Foreskin keratinocyte (primary cell): ENCODE measurements at places on chromosomes 16 and 17. TPM values are rescaled to one million over a fixed set of nuclear protein-coding genes. Genes with fewer than 3 reads are reported as not detected.

Gene LCAT
- total RNA-seq, result 19.2 and 24.8 TPM in 2 replicates

Gene ZNF423
- 0.07 and 0.17 TPM in 2 replicates for total RNA-seq

Gene MAP2K6
- total RNA-seq, result 0.46 and 0.61 TPM in 2 replicates

Gene PRSS22
- total RNA-seq, result 1.3 and 2.1 TPM in 2 replicates

Gene ADAP2
- 0.35 and 0.65 TPM in 2 replicates for total RNA-seq

Gene CACNB1
- total RNA-seq, result 6.2 and 7.9 TPM in 2 replicates

DNA sequence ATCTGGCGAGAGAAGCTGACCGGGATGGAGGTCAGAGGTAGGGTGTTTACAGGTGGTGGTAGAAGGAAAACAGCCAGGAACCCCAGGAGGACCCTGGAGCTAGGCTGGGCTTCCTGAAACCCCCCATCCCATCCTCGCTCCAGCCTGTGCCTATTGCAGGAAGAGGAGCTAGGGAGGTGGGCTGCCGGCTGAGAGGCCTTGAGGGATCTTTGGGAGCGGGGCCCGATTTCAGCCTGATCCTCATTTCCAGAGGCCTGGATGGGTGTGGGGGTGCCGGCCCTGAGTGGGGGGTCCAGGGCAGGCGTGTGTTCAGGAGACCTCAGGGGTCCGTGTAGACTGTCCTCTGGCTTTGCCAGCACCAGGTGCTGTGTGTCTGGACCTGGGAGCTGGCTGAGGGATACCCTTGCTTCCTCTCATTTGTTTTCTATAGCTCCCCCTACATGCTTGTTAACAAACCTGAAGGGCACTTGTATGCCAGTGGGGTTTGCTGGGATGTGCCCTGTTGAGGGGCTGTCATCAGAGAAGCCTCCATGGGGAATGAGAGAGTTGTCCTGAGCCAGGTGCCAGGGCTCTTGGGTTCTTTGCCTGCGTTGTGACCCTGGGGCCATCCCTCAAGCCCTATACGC, 18.9 kb upstream of the RAP1GAP2 start:
- no peak for DNase-seq

- DNase-seq, result no peak
These were observed 6.6 kb downstream of the ABCA5 start for GRCh38 chr17:69320210-69320907.

DNA sequence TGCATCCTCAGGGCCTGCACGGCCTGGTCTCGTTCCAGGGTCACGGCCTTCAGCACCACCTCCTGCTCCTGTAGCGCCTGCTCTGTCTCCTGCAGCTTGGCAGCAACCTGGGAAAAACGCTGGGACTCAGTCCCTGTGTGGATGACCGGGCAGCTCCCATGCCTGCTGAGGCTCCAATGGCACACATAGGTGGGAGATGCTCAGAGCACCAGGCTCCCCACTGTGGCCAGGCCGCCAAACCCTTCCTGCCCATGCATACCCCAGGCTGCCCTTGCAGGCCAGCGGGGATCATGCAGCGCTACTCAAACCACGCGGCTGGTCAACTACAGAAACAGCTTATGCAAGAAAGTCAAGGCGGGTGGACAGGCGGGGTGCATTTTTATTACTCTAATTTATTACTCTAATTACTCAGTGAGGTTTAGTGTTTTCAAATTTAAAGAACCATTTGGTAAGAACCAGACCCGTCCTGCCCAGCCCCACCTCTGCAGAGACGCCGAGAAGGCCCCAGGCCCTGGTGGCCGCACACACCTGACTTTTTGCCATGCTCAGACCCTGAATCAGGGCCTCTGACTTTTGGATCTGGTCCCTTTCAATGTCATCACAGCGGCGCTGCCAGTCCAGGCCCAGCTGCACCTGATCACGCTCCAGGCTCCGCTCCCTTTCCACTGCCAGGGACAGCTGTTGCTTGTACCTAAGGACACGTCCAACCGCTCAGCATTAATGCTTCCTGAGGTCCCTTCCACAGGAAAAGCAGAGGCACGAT, 34.0 kb downstream of the CCDC57 start:
- DNase-seq, result no peak

DNA sequence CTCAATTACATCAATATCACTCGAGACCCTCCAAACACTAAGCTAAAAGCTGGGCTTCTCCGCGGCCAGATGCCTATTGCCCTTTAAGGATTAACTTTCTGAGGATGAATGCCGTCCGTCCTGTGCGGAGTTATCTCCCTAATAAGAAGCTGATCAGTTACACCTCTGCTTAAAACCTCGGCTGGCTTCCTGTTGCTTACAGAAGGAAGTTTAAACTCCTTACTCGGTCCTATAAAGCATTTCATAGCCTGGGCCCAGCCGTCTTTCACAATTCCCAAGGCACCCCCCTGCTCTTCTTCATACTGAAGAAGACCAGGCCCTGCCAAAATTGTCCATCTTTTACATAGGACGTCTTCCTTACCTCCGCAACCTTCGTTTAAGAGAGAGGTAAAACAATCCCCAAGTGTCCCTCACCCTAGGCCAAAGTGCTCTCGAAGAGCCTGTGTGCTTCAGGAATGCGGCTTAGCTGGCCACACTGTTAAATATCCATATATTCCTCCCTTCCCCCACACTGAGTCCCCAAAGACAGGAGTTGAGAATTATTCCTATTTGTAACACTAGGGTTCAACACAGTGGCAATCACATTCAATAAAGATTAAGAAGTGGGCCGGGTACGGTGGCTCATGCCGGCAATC, 112.6 kb upstream of the IRX5 start:
- no peak for DNase-seq

- DNase-seq, result no peak
These were observed 19.0 kb downstream of the SPIRE2 start for GRCh38 chr16:89847051-89847939.

DNA sequence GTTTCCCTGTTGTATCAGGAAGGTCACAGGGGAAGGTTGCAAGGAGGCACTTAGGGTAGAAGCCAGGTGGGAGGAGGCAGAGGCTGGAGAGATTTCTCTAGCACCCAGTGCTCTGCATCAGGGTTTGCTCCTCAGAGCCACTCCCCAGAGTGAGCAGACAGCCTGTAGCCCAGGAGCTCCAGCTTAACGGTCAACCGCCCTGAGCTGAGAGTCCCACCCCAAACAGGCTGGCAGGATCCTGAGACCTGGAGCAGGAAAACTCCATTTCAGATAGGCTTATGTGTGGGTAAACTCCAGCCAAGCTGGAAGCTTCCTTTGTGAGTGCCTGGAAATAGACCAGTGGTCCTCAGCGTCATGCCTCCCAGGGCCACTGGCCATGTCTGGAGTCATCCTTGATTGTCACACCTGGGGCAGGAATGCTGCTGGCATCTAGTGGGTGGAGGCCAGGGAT, 37.9 kb downstream of the MPRIP start:
- no peak for DNase-seq

GRCh38 chr17:76725580-76726230, 701 bp downstream of the JMJD6 start:
- DNase-seq, result no peak

GRCh38 chr17:78142119-78142861, 3.9 kb upstream of the C17orf99 start:
- DNase-seq, result peak; percentile 98

DNA sequence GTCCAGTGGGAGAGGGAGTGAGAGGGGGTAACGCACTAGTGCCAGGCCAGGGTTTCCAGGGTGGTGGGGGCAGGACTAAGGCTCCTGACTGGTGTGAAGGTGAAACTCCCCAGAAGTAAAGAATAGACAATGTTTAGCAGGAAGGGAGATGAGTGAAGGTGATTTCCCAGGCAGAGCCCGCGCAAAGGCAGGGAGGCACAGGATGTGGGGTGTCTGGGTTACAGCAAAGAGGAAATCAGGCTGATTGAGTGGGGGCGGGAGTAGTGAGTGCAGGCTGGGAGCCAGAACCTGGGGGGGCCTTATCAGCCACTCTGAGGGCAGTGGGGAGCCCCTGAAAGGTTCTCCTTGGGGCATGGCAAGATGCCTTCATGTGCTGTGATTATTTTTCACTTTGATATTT, 167.5 kb downstream of the UTP18 start:
- DNase-seq, result no peak

DNA sequence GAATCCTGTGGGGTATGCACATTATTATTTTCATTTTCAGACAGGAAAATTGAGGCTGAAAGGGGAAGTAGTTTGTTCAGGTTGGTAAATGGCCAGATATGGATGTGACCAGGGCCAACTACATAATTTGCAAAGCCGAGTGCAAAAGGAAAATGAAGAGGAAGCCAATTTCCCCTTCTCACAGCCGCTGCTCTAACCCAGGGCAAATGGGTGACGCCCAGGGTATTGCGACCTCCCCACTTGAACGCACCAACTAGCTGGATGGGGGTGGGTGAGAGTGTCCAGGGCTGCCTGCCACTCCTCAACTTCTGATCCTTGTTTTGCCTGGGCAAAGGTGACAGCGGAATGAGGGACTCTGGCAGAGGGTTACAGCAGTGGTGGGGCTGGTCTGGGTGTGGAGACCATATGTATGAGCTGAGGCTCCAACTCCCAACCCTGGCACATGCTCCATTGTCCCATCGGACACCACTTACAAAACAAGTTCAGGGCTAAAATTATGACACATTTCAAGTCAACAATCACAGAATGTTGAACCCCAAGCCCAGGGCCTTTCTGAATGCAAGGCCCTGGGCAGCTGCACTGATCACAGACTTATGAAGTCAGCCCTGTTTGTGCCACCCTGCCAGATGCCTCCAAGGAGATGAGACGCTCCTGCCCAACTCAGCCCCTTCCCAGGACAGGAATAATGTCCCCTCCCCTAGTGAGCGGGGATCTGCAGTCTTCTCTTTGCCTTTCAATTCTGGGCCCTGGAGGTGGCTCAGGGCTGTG, 1.7 kb downstream of the ANKRD40CL start:
- DNase-seq, result no peak

DNA sequence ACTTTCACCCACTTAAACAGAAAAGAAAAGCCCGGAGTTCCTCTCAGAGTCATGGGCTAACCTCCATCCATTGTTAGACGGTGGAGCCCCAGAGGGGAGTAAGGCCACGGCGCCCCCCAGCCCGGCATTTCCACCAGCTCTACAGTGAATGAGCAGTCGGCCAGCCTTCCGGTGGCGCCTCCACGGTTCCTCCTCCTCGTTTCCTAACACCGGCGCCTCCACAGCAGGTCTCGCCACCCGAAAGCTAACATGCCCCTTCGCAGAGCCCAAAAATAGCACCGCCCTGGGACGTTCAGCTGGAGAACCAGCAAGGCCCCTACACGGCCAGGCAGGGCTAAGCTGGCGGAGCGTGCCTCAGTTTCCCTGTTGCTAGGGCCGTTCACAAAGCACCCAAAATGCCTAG, 858 bp downstream of the MMD start:
- DNase-seq, result no peak

DNA sequence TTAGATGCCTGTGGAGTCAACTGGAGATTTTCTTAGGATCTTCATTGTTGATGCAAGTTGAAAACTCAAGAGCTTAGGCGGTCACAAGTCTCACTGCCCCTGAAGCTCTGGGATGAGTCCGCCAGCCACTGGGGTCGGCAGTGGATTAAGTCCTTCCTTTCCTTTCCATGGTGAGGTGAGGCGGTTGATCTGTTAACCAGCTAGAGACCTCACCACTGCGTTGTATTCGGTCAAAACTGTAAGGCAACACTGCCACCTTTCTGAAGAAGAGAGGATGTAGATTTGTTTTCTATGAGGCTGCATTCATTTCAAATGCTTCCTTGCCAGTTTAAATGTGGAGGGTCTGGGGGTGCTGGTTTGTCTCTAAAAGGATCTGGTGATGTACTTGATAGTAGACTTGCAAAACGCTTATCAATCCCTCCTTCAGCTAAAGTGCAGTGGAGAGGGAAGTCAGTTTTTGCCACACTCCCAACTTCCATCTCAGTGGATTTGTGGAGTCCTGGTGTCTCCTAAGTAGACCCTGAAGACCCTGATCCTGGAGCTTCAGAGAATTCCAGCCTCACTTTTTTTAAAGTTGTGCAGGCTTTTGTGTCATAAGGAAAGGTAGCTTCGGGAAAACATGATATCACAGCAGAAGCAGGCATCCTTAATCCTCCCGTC, 1.7 kb downstream of the MYOCD start:
- DNase-seq, result peak; percentile 30

DNA sequence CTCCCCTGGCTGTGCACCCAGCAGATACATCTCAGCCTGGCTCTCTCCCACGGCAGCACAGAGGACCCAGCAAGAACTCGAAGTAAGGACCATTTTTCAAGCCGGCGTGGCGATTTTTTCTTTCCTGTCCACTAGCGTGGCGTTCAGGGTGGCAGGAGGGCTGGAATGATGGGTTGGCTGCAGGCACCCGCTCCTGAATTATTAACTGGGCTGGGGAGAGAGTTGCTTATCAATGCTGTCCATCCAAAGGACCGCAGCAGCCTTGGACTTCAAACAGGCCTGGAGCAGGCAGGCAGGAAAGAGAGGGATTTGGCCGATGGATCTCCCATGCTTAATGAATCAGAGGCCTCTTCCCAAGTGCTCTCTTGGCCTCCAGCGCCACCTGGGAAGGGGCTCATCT, 7.0 kb downstream of the C16orf82 start:
- no peak for DNase-seq

DNA sequence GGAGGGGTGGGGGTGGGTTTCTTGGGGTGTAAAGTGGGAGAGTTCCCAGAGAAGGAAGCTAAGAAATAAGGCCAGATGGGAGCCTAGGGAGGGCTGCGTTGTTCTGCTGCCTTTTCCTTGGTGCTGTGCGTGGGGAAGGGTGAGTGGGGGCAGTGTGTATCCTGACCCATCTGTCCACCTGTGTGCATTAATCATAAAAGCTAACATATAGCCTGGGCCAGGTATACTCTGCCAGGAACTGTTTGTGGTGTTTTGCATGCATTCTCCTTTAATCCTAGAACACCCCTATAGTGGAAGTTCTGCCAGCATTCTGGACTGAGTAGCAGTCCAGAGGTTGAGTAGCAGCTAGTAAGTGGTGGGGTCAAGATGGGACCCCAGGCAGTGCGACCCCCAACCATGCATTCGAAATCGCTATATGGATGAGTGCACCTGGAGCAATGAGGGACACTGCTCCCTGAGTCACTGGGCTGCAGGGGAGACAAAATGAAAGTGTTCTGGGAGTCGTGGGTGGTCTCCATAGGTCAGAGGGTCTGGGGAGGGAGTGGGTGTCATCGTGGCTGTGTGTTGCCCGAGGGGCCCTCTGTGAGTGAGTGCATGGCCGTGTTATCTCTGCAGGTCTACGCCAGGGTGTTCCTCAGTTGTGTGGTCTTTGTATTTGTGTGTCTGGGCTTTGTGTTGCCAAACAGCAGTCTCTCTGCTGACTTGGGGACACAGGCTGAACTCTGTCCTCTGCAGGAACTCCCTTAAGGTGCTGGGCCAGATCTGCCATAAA, 1.3 kb downstream of the ERBB2 start:
- no peak for DNase-seq

DNA sequence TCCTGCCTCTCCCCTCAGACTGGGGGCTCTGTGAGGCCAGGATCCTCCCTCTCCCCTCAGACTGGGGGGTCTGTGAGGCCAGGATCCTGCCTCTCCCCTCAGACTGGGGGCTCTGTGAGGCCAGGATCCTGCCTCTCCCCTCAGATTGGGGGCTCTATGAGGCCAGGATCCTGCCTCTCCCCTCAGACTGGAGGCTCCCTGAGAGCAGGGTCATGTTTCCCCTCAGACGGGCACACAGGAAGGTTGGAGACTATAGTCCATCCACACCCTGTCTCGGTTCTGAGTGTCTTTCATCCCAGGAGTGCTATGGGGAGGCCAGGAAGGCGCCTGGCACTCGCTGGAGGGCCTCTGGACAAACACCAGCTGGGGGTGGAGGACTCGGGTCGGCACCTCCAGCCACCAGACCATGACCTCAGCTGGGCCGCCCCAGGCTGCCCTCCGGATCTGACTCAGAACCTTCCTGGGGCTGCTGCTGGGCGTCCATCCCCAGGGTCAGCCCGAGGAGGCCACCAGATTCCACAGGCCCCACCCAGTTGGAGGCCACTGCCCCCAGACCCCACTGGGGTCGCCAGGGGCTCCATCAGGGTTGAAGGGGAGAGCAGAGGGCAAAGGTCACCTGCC, 21.9 kb upstream of the DLX4 start:
- no peak for DNase-seq
